ENCODE measurements at places on chromosomes 12 and 14. TPM values are rescaled to one million over a fixed set of nuclear protein-coding genes. Genes with fewer than 3 reads are reported as not detected.
A peak's percentile ranks its signal among the peaks of the same experiment; 100 is the strongest.

DNA sequence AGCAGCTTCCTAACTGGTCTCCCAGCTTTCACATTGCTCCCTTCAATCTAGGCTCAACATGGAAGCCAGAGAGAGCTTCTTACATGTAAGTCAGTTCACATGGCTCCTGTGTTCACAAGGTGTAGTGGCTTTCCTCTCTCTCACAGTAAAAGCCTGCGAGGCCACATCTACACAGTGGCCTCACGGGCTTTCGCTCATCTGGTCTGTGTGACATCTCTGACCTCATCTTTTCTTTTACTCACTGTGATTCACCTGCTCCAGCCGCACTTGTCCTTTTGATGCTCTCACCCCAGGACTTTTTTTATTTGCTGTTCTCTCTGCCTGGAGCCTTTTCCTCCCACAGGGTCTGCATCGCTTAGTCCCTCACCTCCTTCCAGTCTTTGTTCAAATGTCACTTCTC is 122.1 kb downstream of the SLC5A8 start:
- no peak for DNase-seq

DNA sequence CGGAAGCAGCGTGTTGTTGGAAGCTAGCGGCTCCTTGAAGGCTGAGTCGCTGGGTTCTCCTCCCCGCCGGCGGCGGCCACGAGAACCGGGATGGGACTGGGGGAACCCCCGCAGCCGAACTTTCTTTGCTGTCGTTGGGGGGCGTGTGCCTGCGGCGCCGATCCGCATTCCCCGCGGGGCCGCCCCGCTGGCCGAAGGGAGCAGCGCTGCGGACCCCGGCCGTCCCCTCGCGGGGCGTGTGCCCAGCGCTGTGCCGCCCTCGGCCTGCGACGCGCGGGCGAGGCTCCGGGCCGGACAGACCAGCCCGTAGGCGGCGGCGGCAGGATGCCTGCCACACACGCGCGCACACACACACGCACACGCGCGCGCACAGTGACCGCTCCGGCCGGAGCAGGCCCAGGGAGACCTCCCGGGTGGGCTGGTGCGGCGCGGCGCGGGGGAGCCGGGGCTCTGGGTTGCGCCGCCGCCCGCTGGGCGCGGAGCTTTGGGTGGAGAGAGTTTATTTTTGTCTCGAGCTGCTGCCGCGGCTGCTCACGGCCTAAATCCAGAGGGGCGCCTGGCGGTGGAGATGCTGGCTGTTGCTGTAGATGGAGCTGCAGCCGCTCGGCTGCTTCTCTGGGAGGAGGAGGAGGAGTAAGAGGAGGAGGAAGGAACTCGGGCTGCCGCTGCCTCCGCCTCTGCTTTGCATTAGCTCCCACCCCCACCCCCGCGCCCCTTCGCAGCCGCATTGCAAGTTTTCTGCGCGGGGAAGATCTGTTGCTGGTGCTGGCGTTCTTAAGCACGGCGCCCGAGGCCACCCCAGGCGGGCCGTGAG is at the start of gene SAMD4A:
TSS of gene SAMD4A (plus strand) at position 719 of the 814 bp plus-strand sequence. CDS start 789 bp downstream, outside the sequence.
- DNase-seq, result peak; percentile 84

DNA sequence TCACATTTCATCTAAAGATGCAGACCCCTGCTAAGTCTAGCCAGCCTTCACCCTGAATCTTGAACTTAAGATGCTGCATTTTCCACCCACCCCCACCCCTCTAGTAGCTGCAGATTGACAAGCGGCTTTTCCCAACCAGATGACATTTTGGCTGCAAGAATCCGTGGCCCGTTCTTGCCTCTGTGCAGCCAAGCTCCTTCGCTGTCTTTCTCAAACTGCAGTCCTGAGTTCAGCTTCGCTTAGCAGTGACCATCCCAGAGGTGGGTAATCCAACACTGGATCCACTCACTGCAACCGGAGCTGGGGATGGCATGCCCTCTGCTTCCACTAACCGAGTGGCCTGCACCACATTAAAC is 765 bp upstream of the NFYB start:
- DNase-seq, result peak; percentile 28

DNA sequence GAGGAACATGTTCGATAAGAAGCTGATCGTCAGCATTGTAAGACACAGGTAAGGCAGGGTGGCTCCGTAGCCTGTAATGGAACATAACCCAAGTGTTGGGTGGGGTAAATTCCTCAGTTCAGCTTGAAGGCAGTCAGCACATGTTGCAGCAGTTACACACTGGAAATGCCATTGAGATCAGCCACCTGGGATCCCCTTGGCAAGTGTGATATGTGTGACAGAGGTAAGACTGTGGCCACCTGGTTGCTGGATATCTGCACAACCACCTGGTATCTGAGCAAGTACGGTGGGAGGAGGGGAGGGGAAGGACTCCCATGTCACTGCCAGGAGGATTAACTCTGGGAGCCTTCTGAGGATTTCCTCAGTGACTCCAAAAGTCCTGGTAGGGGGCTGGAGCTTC is 158.0 kb upstream of the CAND1 start:
- DNase-seq, result no peak

GRCh38 chr12:13177373-13177772 is 19.2 kb upstream of the EMP1 start:
- DNase-seq, result no peak

DNA sequence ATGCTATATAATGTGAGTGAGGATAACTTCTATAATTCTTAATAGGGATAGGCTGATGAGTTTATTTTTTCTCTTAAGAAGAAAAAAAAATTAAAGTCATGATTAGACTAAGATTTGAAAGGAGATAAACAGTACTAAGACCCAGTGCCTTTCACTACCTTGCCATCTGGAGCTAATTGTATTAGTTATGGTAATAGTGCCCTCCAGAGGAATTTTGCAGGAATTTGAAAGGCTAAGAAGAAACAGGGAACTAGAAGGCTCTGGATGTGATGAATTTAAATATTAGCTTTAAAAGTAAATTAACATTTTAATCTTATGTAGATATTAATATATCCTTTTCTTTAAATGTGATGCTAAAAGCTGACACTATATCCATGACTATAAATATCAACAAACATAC is 36.6 kb upstream of the PIK3C2G start:
- no peak for DNase-seq

DNA sequence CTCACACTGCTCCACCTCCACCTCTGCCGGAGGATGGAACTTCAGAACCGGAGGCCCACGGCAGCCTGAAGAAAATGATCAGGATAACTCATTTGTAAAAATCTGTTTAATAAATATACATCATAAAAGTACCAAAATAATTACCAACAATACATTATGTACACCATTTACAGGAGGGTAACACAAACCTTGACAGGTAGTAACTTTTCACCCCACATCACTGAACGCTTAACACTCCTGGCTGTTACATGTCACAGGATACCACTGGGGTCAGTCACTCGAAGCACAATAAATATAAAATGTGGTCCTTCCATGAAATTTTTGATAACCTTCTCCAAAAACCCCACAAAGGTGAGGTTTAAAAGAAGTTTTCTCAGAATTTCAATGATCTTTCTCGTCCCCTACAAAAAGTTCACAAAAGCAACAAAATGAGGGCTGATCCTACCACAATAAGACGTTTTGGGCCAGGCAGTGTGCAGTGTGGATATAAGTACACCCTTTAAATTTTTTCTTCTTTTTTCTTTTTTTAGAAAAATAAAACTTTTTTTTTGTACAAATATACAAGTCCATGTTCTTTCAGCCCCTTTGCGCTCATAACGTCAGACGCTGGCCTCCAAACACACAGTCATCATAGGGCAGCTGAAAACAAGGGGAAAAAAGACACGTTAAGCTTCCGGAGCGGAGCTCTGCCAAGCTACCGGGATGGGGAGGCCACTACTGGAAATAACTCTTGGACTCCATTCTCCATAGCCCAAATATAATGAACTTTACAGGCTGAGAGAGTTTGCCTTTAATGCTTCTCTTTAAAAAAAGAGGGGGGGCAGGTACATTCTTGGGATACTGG is 2.9 kb downstream of the NFKBIA start:
- peak; percentile 54 for DNase-seq

GRCh38 chr14:30223966-30224365 is 296.3 kb upstream of the PRKD1 start:
- peak; percentile 33 for DNase-seq

GRCh38 chr14:55120571-55121495 is 8.2 kb upstream of the LGALS3 start:
- DNase-seq, result no peak

- no peak for DNase-seq
Measured at GRCh38 chr12:114011711-114012110, 45.6 kb upstream of the RBM19 start.

The TMEM119 gene
- 102 TPM for total RNA-seq

The KERA gene
- total RNA-seq, result not detected

The BTBD7 gene
- 16.7 TPM for total RNA-seq

The BICD1 gene
- 41.3 TPM for total RNA-seq

The DHRS4L2 gene
- 17.2 TPM for total RNA-seq

The CLEC2A gene
- total RNA-seq, result not detected

All from uterus (tissue), 4 donors.